ENCODE measurements at places on chromosomes 12 and 14.

DNA sequence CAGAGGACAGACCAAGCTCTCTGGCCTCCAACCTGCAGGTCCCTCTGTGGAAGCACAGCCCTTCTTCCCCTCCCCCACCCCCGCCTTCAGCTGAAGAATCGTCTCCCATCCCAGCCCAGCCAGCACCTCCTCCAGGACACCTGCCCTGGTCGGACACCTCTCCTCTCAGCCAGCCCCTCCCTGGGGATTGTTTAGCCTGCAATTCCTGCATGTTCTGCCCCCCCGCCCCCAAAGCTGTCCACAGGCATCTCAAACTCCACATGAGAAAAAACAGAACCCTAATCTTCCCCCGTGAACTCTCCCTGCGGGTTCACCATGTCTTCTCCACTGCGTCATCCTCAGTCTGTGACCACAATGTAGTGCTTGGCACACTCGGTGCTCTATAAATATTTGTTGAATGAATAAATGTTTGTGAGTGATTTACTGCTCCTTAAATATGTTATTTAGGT, 24.1 kb downstream of the PRIMA1 start:
- DNase-seq: no peak

DNA sequence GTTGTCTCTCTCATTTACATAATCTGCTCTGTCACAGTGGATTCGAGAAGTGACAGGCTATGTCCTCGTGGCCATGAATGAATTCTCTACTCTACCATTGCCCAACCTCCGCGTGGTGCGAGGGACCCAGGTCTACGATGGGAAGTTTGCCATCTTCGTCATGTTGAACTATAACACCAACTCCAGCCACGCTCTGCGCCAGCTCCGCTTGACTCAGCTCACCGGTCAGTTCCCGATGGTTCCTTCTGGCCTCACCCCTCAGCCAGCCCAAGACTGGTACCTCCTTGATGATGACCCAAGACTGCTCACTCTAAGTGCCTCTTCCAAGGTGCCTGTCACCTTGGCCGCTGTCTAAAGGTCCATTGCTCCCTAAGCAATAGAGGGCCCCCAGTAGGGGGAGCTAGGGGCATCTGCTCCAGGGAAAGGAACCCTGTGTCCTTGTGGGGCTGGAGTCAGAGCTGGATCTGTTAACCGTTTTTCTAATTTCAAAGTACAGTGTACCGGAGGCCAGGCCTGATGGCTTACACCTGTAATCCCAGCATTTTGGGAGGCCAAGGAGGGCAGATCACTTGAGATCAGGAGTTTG, 5.1 kb downstream of the ERBB3 start:
- peak; percentile 22 for DNase-seq

DNA sequence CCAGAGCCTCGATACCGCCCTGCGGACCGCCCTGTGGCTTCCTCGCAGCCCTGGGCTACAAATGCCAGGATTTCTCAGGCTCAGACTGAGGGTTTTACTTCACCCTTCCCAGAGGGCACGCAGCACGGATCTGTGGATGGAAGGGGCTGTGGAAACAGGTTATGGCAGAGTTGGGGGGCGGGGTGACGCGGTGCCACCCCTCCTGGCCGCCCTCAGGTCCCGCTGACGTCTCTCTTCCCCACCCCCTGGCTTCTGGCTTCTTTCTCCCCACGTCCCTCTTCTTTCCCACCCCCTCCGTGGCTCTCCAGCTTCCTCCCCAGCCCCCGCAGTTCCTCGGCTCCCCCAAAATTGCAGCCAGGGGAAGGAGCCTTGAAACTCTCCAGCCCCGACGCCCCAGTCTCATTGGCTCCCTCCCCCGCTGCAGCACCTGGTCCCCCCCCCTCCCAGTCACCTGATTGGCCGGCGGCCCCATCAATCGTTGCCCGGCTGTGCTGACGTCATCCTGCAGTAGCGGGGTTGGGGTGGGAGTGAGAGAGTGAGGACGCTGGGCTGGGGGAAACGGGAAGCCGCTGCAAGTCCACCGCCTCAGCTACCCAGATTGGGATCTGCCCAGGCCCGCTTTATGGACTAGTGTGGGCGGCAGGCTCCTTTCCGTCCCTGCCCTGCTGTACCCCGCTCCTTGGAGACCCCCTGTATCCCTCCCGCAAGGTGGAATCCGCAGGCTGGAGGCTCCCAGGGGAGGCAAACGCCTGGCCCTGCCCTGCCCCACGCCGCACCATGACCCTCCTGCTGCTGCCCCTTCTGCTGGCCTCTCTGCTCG, at the start of gene CLSTN3:
Gene CLSTN3 (plus strand): TSS at position 500 of the 820 bp plus-strand sequence. CDS start 278 bp downstream, at position 778.
- peak; percentile 28 for DNase-seq

DNA sequence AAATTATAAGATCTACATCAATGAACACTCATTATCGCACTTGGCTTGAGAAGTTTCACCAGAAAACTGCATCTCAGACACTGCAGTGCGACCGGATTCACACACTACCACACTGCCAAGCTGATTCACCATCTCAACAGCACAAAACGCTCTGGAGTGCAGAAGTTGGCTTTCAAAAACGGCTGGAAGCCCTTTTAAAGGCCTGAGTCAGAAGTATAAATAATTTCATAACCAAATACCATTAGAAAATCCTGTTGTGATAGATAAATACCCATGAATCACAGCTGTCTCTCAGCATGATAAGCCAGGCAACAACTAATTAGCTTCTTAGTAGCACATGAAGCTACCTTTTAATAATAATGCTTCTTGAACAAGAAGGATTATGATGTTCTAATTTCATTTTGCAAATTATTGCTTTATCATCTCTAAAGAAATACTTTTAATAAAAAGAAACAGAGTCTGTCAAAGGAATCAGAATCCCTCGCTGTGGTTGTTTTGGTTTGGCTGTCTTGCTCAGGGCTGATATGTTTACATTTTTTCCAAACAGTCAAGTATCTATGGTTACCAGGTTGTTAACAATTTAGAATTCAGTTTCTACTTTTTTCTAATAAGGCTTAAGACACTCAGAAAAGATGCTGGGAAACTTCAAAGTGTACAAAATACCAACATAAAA, 51.2 kb downstream of the SLC2A13 start:
- no peak for DNase-seq

DNA sequence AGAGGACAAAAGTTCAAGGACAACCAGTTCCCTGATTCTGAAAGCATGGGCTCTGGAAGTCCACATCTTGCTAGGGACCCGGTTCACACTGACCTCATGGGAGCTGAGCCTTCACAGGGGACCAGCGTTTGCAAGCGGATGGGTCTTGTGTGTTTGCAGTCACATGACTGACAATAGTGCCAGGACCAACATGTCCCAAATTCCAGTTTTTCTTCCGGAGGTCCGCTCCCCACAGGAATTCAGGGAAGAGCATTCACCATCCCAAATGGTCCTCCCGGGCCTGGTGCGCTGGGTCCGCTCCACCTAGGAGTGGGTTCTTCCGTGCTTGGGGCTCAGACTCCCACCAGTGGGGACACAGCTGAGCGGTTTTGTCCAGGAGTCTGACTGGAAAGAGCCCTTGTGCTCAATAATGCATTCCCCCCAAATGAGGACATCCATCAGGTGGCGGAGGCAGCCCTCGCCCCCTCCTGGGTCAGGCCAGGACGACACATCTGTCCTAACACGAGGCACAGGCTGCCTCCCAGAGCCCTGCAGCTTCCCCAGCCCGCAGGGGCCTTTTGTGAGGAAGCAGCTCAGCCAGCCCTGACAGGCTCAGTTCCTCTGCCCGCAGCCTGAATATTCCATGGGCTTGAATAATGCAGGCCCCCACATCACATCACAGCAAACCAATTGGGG, 91.8 kb upstream of the BCL11B start:
- DNase-seq: no peak

GRCh38 chr12:122533856-122534255, 6.8 kb downstream of the KNTC1 start:
- DNase-seq: no peak

- DNase-seq: no peak
Measured at GRCh38 chr12:114767084-114767760, 83.2 kb upstream of the TBX3 start.

DNA sequence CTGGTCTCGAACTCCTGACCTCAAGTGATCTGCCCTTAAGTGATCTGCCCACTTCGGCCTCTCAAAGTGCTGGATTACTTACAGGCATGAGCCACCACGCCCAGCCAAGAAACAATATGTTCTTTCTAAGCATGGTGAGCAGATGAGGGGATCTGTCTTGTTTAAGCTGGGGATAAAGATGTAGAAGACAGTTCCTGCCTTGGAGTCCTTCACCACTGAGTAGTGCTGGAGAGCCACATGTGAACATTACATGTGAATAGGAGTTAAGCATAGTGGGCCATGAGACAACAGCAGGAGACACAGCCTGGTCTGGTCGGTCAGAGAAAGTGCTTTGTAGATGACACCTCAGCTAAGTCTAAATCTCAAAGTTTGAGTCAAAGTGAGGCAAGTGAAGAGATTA, 26.0 kb downstream of the TMBIM6 start:
- no peak for DNase-seq

GRCh38 chr12:103043531-103044486, 86.3 kb downstream of the ASCL1 start:
- no peak for DNase-seq

DNA sequence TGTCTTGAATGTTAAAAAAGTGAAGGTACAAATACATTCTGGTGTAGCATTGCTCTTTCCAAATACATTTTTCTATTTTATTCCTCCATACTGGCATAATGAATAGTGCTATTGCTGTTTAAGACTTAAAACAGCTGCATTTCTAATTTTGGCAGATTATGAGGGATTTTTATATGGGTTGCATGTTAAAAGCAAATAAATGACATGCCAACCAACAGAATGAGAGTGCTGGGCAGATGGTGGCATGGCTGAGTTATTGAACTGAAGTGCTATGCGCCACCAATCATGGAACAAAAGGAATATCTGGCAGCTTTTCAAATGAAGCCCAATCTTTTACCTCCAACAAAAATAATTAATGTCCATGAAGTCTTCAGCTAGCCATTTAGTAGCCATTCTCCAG, 215.0 kb downstream of the PRKD1 start:
- no peak for DNase-seq

DNA sequence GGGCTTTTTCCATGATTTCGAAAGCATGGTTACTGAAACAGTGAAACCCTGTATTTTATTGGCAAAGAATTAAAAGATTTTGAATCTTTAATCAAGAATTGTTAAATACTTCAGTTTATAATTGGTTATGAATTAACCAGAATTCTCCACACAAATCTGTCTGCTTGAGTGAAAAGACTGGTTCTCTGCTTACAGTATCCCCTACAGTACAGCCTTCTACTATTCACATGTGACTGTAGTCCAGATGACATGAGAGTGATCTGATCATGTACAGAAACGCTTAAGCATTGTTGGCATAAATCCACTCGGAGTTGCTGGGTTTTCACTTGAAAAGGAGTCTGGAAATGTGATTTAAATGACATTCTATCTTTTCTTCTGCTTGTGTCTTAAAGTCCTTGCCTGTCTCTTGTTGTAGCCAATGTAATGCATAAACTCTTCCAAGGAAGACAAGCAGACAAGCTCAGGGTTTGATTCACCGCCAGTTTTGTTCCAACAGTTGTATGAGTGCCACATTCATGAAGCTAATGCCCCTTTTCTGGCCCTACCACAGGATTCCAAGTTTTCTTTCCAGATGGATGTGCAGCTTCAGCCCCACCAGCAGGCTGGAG, 222.0 kb upstream of the LRIG3 start:
- no peak for DNase-seq

GRCh38 chr12:26623136-26623535, 209.9 kb downstream of the ITPR2 start:
- DNase-seq: no peak

- peak; percentile 100 for DNase-seq
Measured at GRCh38 chr12:89756585-89757398, 48.2 kb upstream of the ATP2B1 start.

DNA sequence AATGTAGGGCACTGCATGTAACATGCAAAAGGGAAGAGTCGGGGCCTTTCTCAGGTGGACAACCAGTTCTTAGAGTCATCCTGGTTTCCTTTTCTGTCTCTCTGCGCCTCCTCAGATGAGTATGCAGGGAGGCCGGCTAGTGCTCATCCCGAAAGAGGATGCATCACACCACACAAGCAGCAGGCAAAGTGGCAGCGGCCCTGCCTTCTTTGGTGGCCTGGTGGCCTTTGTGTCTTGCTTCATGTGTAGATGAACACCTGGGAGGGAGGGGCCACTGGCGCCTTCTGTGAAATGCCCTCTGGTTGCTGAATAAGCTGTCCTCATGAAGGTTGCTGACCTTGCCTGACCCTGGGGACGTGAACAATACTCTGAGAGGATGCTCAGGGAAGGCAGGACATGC, 18.0 kb downstream of the SLC24A4 start:
- no peak for DNase-seq

DNA sequence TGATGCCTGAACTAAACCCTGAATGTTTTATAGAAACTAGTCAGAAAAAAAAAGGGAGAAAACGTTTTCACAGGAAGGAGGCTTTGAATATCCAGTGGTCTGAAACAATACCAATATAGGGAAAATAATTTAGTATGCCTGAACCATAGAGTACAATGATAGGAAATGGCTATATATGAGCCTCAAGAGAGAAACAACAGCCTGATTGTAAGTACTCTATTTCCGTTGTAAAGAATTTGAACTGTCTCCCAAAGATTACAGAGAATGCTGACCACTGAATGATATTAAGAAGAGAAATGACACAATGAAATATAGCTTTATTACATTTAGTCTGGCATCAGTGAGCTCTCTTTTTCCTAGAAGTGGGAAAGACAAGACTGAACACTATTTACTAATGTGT, 5.5 kb upstream of the GABARAPL1 start:
- DNase-seq: no peak

DNA sequence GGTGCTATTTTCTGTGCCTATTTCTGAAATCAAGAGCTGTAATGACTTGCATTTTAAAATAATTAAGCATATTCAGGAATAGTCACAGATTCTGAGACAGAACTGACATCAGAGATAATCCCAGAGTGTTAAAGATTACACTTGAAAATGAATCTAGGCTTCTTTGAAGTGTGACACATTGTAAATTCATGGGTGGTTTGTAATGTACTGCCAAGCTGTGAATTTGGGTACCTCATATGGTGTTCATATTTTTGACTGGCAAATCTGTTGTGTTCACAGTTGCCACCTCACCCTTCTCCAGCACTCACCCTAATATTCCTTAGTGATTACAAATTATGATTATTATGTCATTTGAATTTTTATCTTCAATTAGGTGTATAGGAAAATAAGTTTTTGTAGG, 78.5 kb upstream of the CSRP2 start:
- no peak for DNase-seq

DNA sequence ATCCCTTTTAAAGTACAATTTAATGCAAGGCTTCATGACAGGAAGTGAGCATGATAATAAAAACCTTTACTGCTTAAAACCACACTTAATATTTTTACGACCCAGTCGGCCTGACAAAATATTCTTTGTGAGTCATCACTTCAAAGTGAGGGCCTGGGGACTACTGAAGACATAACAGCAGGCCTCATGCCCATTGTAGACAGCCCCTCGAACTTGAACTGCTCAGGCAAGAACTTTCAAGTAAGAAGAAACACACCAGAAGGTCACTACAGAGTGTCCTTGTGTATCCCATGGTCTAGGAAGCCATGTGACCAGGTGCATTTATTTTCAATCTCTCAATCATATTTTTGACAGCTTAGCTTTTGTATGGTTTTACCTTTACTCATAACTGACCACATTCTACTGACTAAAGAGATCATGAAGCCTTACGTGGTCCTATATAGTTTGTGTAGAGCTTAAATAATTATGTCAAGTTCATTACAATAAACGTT, 61.4 kb upstream of the MANSC4 start:
- peak; percentile 53 for DNase-seq
